ENCODE measurements at places on chromosomes 4 and X. TPM values are rescaled to one million over a fixed set of nuclear protein-coding genes. Genes with fewer than 3 reads are reported as not detected.

DNA sequence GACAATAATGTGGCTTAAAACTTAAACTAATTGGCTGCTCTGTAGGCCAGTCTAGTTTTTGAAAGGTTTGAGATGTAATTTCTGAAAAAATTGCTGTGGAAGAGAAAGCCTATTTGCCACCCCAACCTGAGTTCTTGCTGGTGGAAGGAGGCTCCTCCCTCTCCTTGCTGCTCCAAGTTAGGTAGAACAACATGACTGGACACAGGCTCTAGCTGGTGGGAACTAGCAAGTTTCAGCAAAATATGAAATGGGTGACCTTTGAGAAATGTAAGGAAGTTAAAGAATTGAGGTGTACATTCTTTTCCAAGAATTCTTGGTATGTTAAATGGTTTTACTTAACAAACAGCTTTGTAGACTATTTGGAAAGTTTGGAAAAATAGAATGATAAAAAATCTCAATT, 8.0 kb downstream of the RPL34 start:
- no peak overlapping the region for H3K4me3 ChIP-seq
- peaks cover 8% of the 10 kb centered on the region for H3K4me1 ChIP-seq
- no peak overlapping the region for H3K27ac ChIP-seq
- peaks cover 99% of the 10 kb centered on the region for H3K36me3 ChIP-seq

The LRCH2 gene
- total RNA-seq, result 13.0 TPM

The PCDH10 gene
- 13.5 TPM for total RNA-seq

The AMBN gene
- not detected for total RNA-seq

DNA sequence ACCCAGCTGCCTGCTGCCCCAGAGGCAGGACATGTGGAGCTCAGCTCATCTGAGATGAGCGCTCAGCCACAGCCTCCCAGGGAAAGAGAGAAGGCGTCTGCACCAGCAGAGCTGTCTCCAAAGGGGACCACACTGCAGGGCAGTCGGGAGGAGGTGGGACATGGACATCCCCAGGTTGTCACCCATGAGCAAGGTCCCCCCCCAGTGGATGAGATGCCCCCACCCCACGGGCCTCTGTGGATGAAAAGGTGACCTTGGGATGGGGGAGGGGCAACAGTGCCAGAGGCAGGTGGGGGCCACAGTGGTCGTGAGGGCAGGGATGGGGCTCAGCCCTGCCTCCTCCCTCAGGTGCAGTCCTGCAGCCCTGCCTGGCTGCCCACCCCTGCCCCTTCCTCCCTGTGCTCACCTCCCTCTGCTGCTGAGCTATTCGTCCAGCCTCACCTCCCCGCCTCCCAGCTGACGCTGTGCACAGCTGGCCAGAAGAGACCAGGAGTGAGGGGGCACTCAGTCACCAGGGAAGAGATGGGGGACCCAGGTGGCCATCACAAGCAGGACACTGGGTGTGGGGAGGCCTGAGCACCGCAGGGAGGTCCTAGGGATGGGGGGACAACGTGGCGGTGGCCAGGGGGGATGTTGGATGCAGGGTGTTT, 9.3 kb downstream of the NKX1-1 start:
- H3K27ac ChIP-seq, result no peak overlapping the region
- H3K36me3 ChIP-seq, result no peaks in the 10 kb centered on the region
- ATAC-seq, result no peak
- peaks cover 34% of the 10 kb centered on the region for H3K27me3 ChIP-seq

The CABS1 gene
- total RNA-seq, result not detected

The JCHAIN gene
- total RNA-seq, result 7.8 TPM

GRCh38 chr4:147638942-147639341, 21.7 kb downstream of the TMEM184C start:
- no peak overlapping the region for H3K4me3 ChIP-seq
- H3K36me3 ChIP-seq, result peaks cover 82% of the 10 kb centered on the region
- ATAC-seq, result no peak
- H3K27me3 ChIP-seq, result no peaks in the 10 kb centered on the region
- no peaks in the 10 kb centered on the region for H3K4me1 ChIP-seq

The COL4A5 gene
- total RNA-seq, result 583 TPM

DNA sequence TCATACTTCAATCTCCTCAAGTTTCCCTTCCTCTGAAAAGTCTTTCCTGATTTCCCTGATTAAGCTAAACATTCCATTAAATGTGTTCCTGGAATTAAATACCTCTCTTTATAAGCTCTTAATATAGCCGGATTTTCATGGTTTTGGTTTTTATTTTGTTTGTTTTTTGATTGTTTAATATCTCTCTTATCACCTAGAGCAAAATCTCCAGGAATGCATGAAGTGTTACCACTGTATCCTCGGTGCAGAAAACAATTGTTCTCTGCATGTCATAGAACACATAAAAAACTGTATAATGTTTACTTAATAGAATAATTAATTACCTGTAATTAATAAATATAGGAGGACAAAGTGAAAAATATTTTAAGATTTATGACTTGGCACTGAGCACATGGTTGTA, 86.2 kb downstream of the PCDH18 start:
- no peaks in the 10 kb centered on the region for H3K36me3 ChIP-seq
- no peak for ATAC-seq
- no peaks in the 10 kb centered on the region for H3K4me1 ChIP-seq
- no peak overlapping the region for H3K4me3 ChIP-seq

- peaks cover 8% of the 10 kb centered on the region for H3K36me3 ChIP-seq
- H3K4me3 ChIP-seq, result no peak overlapping the region
- ATAC-seq, result no peak
- no peak overlapping the region for H3K27ac ChIP-seq
Observed at GRCh38 chr4:159191989-159192388, 89.1 kb downstream of the RAPGEF2 start.

The CC2D2A gene
- 31.8 TPM for total RNA-seq

DNA sequence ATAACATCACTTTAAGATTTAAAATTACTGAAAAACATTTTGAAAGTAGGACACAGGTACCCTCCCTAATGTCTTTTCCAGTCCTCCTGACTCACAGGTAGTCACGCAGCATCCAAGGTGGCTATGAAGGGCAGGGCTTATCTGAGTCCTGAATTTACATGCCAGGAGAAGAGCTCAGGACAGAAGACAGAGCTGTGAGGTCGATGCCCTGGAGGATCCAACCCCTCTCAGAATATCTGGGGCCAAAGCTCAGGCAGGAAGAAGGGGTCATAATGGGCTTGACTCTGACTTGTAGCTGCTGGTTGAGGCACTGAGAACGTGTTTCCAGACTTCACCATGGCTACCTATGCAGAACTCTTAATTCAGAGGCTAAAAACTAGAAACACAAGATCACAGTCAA, 177.5 kb downstream of the AASDH start:
- no peak overlapping the region for H3K27ac ChIP-seq
- H3K4me1 ChIP-seq, result no peaks in the 10 kb centered on the region
- no peak overlapping the region for H3K4me3 ChIP-seq
- no peaks in the 10 kb centered on the region for H3K36me3 ChIP-seq

The TENM3 gene
- total RNA-seq, result 9.7 TPM

DNA sequence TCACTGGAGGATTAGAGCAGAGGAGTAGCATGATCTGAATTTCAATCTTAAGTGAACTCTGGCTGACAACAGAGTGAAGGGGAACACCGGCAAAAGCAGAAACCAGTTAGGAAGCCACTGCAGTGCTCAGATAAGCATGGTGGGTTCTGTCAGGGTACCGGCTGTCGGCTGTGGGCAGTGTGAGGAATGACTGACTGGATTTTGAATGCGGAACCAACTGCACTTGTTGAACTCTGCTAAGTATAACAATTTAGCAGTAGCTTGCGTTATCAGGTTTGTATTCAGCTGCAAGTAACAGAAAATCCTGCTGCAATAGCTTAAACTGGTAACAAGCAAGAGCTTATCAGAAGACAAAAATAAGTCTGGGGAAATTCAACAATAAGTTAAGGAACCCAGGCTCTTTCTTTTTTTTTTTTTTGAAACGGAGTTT, 5.2 kb downstream of the HTT start:
- no peak overlapping the region for H3K4me3 ChIP-seq
- H3K4me1 ChIP-seq, result peaks cover 53% of the 10 kb centered on the region

DNA sequence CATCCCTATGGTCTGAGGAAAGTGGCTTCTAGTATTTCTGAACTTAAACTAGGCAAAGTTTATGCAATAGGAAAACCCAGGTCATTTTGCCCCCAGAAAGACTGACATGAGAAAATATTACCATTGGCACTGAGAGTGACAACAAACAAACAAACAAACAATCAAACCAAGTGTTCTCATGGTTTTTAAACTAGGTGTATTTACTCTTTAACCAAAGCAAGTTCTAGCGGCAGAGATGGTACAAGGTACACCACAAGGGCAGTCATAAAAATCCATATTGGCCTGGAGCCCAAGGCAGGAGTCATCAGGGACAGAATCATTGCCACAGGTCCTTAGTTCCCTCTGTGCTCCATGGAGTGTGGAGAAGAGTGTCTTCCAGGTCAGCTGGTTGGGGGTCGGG, 26.0 kb upstream of the ENPEP start:
- H3K27ac ChIP-seq, result no peak overlapping the region
- H3K36me3 ChIP-seq, result no peaks in the 10 kb centered on the region
- no peak for ATAC-seq

- H3K27ac ChIP-seq, result peak overlapping the region; percentile 32
- peaks cover 49% of the 10 kb centered on the region for H3K4me1 ChIP-seq
- no peak for ATAC-seq
- no peaks in the 10 kb centered on the region for H3K36me3 ChIP-seq
Observed at GRCh38 chr4:53009824-53010223, 147.7 kb downstream of the RASL11B start.

The VSIG4 gene
- 31.9 TPM for total RNA-seq

The FGD1 gene
- total RNA-seq, result 7.9 TPM

- no peak overlapping the region for H3K4me3 ChIP-seq
- ATAC-seq, result no peak
- H3K36me3 ChIP-seq, result no peaks in the 10 kb centered on the region
- H3K27ac ChIP-seq, result no peak overlapping the region
Observed at GRCh38 chr4:86536151-86536550, 58.0 kb upstream of the PTPN13 start.

Measured in gastroesophageal sphincter (tissue), 4 donors.